GM23338 (cell line): ENCODE measurements at places on chromosomes 11 and 22. TPM values are rescaled to one million over a fixed set of nuclear protein-coding genes. Genes with fewer than 3 reads are reported as not detected.

- no peak for DNase-seq
These were observed 5.5 kb downstream of the CD59 start for GRCh38 chr11:33730716-33731115.

GRCh38 chr22:26127126-26127525 lies 42.1 kb upstream of the SEZ6L start:
- DNase-seq, result no peak

THY1 gene
- 515 and 597 TPM in 2 replicates for total RNA-seq

MUC2 gene
- not detected in 2 replicates for total RNA-seq

- peak; percentile 90 for DNase-seq
These were observed at the start of gene RRP7A for GRCh38 chr22:42519525-42520401. Gene RRP7A, minus strand, starts transcription at chr22:42519796. Its CDS starts 10 bp downstream, at chr22:42519786.

GRCh38 chr11:14254533-14255237 lies 104.3 kb downstream of the RRAS2 start:
- DNase-seq, result no peak

RNASEH2C gene
- total RNA-seq, result 37.8 and 70.8 TPM in 2 replicates
